Heart left ventricle (tissue), 16 donors: ENCODE measurements at places on chromosomes 2 and 18. TPM values are rescaled to one million over a fixed set of nuclear protein-coding genes. Genes with fewer than 3 reads are reported as not detected.
A peak's percentile ranks its signal among the peaks of the same experiment; 100 is the strongest.

The NETO1 gene
- not detected for total RNA-seq

The COX5B gene
- total RNA-seq = 1,214 TPM

The ASXL3 gene
- 3.9 TPM for total RNA-seq

The LYG1 gene
- total RNA-seq = 0.51 TPM

- no peaks in the 10 kb centered on the region for H3K36me3 ChIP-seq
- no peak for DNase-seq
- no peak overlapping the region for H3K27ac ChIP-seq
- no peaks in the 10 kb centered on the region for H3K27me3 ChIP-seq
- no peaks in the 10 kb centered on the region for H3K4me1 ChIP-seq
Measured at GRCh38 chr2:194883711-194884110, 773.3 kb upstream of the SLC39A10 start.

GRCh38 chr18:32763293-32763692 is 9.5 kb downstream of the KLHL14 start:
- peaks cover 32% of the 10 kb centered on the region for H3K27me3 ChIP-seq
- no peak overlapping the region for H3K27ac ChIP-seq
- H3K4me3 ChIP-seq = no peak overlapping the region
- no peak for DNase-seq

DNA sequence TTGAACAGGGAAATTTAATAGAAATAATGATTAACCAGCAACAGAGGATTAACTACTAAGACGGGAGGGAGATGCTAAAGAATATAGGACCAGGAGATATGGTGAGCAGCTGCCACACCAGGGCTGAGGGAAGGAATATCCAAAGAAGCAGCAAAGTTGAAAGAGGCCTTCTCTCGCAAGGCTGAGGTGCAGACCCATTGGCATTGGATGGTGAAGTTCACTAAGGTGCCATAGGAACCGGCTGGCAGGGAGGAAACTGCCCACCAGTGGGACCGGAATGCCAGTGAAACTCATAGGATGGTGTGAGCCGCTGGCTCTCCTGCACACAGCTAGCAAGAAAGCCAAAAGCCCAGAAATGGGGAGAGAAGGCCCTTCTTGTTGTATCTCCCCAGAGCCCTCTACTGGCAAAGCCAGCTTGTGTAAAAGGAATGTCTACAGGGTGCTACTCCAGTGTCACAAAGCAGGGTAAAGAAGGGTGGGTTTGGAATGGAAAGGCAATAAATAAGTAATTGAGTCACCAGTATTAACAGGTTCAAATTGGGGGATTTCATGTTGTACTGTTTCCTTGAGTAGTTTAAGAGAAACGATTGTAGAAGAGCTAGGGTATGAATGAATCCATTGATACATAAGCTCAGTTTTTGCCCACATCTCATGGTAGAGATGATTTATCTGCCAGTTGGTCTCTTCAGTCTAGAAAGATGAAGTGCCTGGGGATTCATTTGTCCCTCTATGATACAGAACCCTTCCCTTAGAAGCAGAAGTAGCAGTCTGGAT is 36.0 kb downstream of the FARP2 start:
- H3K27me3 ChIP-seq = no peaks in the 10 kb centered on the region
- H3K4me1 ChIP-seq = no peaks in the 10 kb centered on the region
- no peak overlapping the region for H3K27ac ChIP-seq
- H3K4me3 ChIP-seq = no peak overlapping the region
- peaks cover 4% of the 10 kb centered on the region for H3K36me3 ChIP-seq
- DNase-seq = no peak

DNA sequence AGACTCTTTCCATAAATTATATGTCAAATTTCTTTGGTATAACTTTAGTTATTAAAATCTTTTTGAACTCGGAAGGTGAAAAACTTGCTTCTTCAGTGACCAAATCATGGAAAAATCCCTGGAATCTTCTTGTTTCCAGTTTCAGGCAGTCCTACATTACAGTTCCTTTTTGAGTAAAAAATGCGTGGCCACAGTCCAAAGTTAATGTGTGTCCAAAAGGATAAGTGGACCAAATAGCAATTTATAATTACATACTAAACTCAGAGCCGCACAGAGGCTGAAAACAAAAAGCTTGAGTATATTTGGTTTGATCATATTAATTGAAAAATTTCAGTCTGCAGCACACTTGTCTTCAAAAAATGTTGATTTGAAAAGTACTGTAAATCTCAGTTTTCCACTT is 28.4 kb upstream of the DYNC2LI1 start:
- no peak overlapping the region for H3K27ac ChIP-seq
- H3K4me1 ChIP-seq = no peaks in the 10 kb centered on the region
- no peak for DNase-seq
- no peak overlapping the region for H3K4me3 ChIP-seq

DNA sequence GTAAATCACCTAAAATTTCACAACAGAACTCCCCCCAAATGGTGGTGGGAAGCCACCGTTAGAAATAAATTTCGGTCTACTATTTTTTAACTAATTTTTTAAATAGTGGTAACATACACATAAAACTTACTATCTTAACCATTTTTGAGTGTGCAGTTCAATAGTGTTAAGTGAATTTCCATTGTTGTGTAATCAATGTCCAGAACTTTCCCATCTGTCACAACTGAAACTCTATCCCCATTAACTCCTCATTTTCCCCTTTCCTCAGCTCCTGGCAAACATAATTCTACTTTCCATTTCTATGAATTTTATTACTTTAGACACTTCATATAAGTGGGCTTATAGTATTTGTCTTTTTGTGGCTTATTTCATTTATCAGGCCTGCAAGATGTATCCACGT is 34.1 kb upstream of the HNMT start:
- DNase-seq = no peak
- H3K4me3 ChIP-seq = no peak overlapping the region
- H3K4me1 ChIP-seq = no peaks in the 10 kb centered on the region
- H3K36me3 ChIP-seq = no peaks in the 10 kb centered on the region
- no peak overlapping the region for H3K27ac ChIP-seq

DNA sequence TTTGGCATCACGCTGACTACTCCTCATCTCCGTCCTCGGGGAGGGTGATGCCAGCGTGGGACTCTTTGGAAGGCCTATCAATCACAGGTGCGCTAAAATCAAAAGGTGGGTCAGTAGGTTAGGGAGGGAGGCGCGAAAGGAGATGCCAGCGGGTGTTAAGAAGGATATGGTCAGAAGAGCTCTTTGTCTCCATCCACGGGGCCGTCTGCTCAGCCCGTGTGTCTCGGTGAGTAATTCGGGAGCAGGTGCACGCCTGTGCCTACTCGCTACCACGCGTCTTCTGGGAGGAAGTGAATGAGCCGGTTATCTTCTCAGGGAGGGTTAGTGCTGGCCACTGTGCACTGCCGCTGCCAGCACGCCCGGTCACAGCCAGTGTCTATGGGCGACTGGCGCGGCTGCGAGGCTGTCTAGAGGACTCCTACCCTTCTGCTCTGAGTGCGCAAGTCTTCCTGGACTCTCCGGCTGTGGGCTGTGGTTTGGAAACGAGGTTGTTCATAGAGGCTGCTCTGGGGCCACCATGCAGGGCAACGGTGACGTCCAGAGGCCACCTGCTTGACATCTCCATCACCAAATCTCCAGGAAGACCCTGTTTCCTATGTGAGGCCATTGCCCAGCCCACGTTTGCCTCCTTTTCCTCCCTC is 153.4 kb downstream of the MBP start:
- no peaks in the 10 kb centered on the region for H3K36me3 ChIP-seq
- H3K27ac ChIP-seq = no peak overlapping the region
- H3K4me3 ChIP-seq = no peak overlapping the region
- no peaks in the 10 kb centered on the region for H3K27me3 ChIP-seq
- DNase-seq = peak; percentile 3
- peaks cover 3% of the 10 kb centered on the region for H3K4me1 ChIP-seq

GRCh38 chr2:222732489-222733178 is 61.2 kb downstream of the MOGAT1 start:
- H3K27me3 ChIP-seq = no peaks in the 10 kb centered on the region
- no peak for DNase-seq
- H3K27ac ChIP-seq = no peak overlapping the region
- H3K36me3 ChIP-seq = no peaks in the 10 kb centered on the region
- peaks cover 2% of the 10 kb centered on the region for H3K4me1 ChIP-seq

DNA sequence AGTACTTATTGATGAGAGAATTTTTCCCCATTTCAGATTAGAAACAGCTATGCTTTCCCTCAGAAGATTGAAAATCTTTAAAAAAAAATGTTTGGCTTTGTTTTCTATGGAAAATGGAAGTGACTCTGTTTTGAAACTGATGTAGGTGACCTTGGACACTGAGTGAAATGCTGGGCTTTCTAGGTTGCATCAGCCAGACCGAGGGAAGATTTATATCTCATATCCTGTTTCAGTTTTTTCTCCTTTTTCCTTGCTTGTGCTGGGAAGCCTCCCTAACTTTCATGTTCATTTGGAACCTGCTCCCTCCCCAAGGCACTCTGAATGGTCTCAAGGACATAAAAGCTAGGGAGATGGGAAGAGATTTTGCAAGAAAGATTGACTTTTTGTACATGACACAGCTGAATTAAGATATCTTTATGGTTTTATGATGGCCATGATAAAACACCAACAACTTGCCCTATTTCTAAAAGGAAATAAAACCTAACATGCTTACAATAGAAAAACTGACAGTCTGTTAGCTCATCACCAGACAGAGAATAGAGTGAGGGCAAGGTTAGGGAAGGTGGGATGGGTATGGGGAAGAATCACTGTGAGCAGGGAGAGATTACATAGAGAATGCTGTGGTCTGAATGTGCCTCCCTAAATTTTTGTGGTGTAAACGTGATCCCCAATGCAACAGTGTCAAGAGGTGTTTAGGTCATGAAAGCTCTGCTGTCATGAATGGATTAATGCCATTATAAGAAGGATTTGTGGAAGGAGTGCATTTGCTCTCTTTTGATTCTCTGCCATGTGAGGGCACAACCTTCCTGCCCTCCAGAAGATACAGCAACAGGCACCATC is 249.7 kb downstream of the TPGS2 start:
- no peaks in the 10 kb centered on the region for H3K27me3 ChIP-seq
- peak overlapping the region; percentile 68 for H3K27ac ChIP-seq
- peaks cover 9% of the 10 kb centered on the region for H3K4me1 ChIP-seq
- H3K36me3 ChIP-seq = no peaks in the 10 kb centered on the region

GRCh38 chr2:47704287-47704686 is 78.7 kb upstream of the MSH6 start:
- no peak overlapping the region for H3K27ac ChIP-seq
- no peaks in the 10 kb centered on the region for H3K27me3 ChIP-seq
- no peak for DNase-seq
- H3K4me3 ChIP-seq = no peak overlapping the region
- no peaks in the 10 kb centered on the region for H3K4me1 ChIP-seq
- no peaks in the 10 kb centered on the region for H3K36me3 ChIP-seq

GRCh38 chr2:158586491-158586890 is 129.7 kb downstream of the PKP4 start:
- H3K27ac ChIP-seq = no peak overlapping the region
- no peak for DNase-seq
- no peaks in the 10 kb centered on the region for H3K27me3 ChIP-seq
- no peaks in the 10 kb centered on the region for H3K36me3 ChIP-seq

DNA sequence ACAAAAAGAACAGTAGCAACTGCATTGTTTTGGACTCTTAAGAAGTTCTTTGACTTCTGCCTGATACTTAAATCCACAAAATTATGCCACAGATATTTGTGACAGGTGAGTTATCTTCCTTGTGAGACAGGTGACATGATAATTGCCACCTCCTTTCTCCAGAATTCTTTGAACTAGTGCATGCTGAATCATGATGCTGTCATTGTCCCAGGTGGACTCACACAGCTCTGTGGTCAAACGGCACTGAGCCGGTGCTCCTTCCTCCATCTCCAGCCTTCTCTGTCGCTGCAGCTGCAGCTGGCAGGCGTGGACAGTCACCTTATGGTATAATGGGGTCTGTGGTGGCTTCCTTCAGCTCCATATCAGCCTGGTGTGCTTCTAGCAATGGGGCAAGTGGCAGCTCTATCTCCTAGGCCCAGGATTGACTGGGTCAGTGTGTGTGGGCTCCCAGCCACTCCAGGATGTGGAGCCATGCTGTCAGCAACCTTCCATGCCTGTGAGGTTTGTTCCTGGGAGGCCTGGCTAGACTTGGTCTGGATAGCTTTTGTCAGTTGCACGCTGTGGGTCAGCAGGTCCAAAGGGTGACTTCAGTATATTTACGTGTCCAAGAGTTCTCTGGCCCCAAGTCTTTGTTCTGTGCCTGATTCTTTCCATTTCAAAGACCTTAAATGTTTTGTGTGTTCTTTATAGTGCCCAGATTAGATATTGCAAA is 15.7 kb downstream of the ARMC9 start:
- DNase-seq = no peak
- H3K27me3 ChIP-seq = no peaks in the 10 kb centered on the region
- H3K27ac ChIP-seq = no peak overlapping the region
- H3K36me3 ChIP-seq = peaks cover 34% of the 10 kb centered on the region
- no peak overlapping the region for H3K4me3 ChIP-seq

- no peaks in the 10 kb centered on the region for H3K4me1 ChIP-seq
- H3K4me3 ChIP-seq = no peak overlapping the region
- H3K36me3 ChIP-seq = no peaks in the 10 kb centered on the region
- DNase-seq = no peak
Measured at GRCh38 chr18:70636991-70637390, 348.1 kb downstream of the SOCS6 start.

- no peak overlapping the region for H3K27ac ChIP-seq
- H3K27me3 ChIP-seq = no peaks in the 10 kb centered on the region
- H3K36me3 ChIP-seq = no peaks in the 10 kb centered on the region
- no peak for DNase-seq
Measured at GRCh38 chr2:113966832-113967231, 76.9 kb downstream of the ACTR3 start.

DNA sequence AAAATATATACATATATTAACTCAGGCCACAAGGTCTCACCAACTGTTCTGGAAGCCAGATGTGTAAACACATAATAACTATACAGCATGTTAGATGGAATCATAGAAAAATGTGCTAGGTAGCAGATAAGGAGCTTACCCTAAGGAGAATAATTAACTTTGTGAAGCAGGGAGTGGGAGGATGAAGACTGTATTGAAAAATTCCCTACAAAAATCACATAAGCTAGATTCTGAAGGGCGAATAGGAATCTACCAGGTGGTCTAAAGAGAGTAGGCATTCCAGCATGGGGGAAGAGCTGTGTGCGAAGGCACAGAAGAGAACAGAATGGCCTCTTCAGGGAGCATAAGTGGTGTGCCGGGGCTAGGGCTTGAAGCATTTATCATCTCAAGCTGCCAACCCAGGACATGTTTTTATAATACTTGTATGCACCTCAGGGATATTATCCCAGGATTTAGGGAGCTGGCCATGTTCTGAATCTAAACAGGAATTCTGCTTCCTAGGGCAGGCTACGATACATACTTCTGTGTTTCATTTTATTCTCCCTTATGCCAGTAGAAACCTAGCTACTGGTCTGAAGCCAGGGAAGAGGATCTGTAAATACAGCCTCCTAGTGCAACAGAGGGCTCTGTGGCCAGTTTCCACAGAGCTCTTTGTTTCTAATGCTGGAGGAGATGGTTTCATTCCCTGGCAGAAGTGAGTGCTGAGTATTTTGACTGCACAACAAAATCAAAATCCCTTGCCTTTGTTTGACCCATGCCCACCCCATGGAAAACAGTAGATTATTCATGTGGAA is 56.7 kb downstream of the NEMP2 start:
- H3K4me3 ChIP-seq = no peak overlapping the region
- H3K4me1 ChIP-seq = no peaks in the 10 kb centered on the region
- no peaks in the 10 kb centered on the region for H3K36me3 ChIP-seq

GRCh38 chr2:31219131-31219969 is 2.0 kb upstream of the CAPN14 start:
- no peak overlapping the region for H3K27ac ChIP-seq
- no peak overlapping the region for H3K4me3 ChIP-seq
- no peaks in the 10 kb centered on the region for H3K4me1 ChIP-seq
- no peak for DNase-seq
- H3K27me3 ChIP-seq = no peaks in the 10 kb centered on the region
- H3K36me3 ChIP-seq = no peaks in the 10 kb centered on the region
